Trophoblast cell (in vitro differentiated cells and primary cell): ENCODE measurements at places on chromosomes 5 and 9.

DNA sequence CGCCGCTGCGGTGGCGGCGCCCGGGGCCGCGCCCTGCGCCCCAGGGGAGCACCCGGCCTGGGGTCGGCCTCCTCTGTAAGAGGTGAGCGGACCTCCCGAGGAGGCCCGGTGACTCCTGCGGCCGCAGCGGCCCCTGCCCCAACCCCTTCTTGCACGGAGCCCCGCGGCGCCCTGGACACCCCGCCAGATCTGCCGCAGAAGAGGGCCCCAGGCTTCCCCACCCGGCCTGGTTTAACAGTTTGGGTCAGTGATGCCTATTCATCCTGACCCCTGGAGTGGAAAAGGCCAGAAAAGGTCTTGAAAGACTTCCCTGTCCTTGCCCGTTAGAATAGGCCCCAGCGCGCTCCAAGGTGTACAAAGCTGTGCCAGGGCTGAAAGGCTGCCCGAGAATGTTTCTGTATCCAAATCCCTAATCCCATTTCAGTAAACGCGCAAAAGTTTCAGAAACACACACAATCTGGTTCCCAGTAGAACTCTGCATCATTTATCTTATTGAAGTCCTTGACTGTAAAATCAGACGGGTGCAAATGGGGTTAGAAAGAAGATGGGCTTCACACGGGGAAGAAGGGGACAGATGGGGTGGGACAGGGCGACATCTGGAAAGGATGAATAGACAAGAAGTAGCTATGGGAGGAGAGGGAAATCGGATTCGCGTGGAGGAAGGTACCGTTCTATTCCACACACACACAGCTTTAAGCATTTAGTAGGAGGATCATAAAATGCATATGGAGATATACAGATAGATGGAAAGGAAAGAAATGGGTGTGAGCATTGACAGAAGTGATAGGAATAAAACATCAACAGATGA is 1.1 kb upstream of the SSBP2 start:
- no peaks in the 10 kb centered on the region for H3K27me3 ChIP-seq
- DNase-seq: no peak
- H3K4me1 ChIP-seq: peaks cover 8% of the 10 kb centered on the region

DNA sequence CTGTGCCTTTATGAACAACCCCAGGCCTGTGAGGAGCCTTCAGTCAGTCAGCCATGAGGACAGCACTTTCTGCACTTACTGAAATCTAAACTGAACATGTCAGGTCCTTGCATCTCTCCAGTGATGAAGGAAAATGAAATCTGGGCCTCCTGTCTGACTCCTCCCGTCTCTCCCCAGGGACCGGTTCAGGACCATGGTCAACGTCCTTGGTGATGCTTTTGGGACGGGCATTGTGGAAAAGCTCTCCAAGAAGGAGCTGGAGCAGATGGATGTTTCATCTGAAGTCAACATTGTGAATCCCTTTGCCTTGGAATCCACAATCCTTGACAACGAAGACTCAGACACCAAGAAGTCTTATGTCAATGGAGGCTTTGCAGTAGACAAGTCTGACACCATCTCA is 77.0 kb upstream of the PLPP6 start:
- no peak for DNase-seq
- no peaks in the 10 kb centered on the region for H3K27me3 ChIP-seq
- H3K4me3 ChIP-seq: no peak overlapping the region

- H3K4me3 ChIP-seq: no peak overlapping the region
- peak; percentile 23 for DNase-seq
- no peak overlapping the region for H3K27ac ChIP-seq
- H3K4me1 ChIP-seq: no peaks in the 10 kb centered on the region
- H3K27me3 ChIP-seq: no peaks in the 10 kb centered on the region
- H3K36me3 ChIP-seq: no peaks in the 10 kb centered on the region
These were observed 48.9 kb downstream of the CFAP90 start for GRCh38 chr5:7801891-7802614.

GRCh38 chr5:27318701-27319100 is 280.3 kb upstream of the CDH9 start:
- no peak overlapping the region for H3K4me3 ChIP-seq
- no peak for DNase-seq
- H3K27ac ChIP-seq: no peak overlapping the region
- H3K27me3 ChIP-seq: no peaks in the 10 kb centered on the region
- H3K36me3 ChIP-seq: no peaks in the 10 kb centered on the region

GRCh38 chr9:130078547-130078946 is 24.8 kb downstream of the GPR107 start:
- DNase-seq: no peak
- no peak overlapping the region for H3K4me3 ChIP-seq
- H3K27ac ChIP-seq: no peak overlapping the region
- H3K27me3 ChIP-seq: no peaks in the 10 kb centered on the region
- H3K4me1 ChIP-seq: peaks cover 6% of the 10 kb centered on the region

GRCh38 chr5:72814104-72814503 is 2.4 kb upstream of the TNPO1 start:
- H3K4me1 ChIP-seq: peaks cover 2% of the 10 kb centered on the region
- no peak for DNase-seq
- H3K36me3 ChIP-seq: no peaks in the 10 kb centered on the region
- no peak overlapping the region for H3K27ac ChIP-seq
- H3K27me3 ChIP-seq: no peaks in the 10 kb centered on the region

DNA sequence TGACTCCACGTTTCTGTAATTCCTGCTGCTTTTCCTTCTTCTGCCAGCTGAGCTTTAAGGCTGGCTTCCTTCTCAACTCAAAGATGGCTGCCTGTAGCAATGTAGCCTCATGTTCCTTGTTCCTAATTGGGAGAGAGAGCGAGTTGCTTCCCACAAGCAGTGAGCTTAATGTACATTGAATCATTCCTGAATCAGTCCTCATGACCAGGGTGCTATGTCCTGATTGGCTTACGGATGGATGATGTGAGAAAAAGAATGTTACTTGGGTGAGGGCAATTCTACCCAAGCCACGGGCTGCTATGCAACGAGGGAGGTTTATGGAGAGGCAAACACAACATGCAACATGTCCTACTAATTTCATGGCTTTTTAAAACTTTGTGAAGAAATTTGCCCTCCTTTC is 356.2 kb downstream of the RASEF start:
- no peak for DNase-seq
- no peaks in the 10 kb centered on the region for H3K4me1 ChIP-seq
- no peak overlapping the region for H3K4me3 ChIP-seq
- no peaks in the 10 kb centered on the region for H3K27me3 ChIP-seq

GRCh38 chr9:127223810-127224177 is 40.8 kb upstream of the GARNL3 start:
- no peak for DNase-seq
- H3K27ac ChIP-seq: no peak overlapping the region
- peaks cover 6% of the 10 kb centered on the region for H3K27me3 ChIP-seq
- H3K36me3 ChIP-seq: no peaks in the 10 kb centered on the region
- peaks cover 3% of the 10 kb centered on the region for H3K4me1 ChIP-seq

DNA sequence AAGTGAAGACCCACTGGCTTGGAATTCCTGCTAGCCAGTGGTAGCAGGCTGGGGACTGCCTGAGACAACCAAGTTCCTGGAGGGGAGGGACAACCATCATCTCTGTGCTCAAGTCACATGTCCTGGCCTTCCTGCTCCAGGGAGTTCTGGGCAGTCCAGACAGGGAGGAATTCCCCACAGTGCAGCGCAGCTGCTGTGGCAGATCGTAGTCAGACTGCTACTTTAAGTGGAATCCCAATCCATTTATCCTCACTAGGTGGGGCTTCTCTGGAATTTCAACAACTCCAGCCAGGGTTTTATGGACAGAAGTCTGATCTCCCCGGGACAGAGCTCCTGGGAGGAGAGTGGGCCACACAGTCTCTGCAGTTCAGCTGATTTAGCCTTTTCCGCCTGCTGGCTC is 20.9 kb upstream of the OR5C1 start:
- no peak for DNase-seq
- H3K4me1 ChIP-seq: no peaks in the 10 kb centered on the region
- H3K27me3 ChIP-seq: no peaks in the 10 kb centered on the region

GRCh38 chr5:141330299-141331080 is at the start of gene PCDHGA1:
Gene PCDHGA1, plus strand, starts transcription at chr5:141330514.
- DNase-seq: no peak
- H3K27ac ChIP-seq: no peak within 1 kb of the TSS
- H3K36me3 ChIP-seq: no peaks in the 10 kb centered on the region
- H3K4me3 ChIP-seq: no peak within 1 kb of the TSS

- H3K36me3 ChIP-seq: no peaks in the 10 kb centered on the region
- H3K27me3 ChIP-seq: no peaks in the 10 kb centered on the region
- no peak overlapping the region for H3K27ac ChIP-seq
- no peak overlapping the region for H3K4me3 ChIP-seq
These were observed 53.7 kb upstream of the BOD1 start for GRCh38 chr5:173670130-173670651.

GRCh38 chr5:68562308-68562707 is 346.8 kb downstream of the PIK3R1 start:
- H3K27ac ChIP-seq: peak overlapping the region; percentile 55
- H3K4me3 ChIP-seq: no peak overlapping the region

GRCh38 chr5:76986825-76987526 is 34.1 kb downstream of the CRHBP start:
- H3K27ac ChIP-seq: no peak overlapping the region
- H3K4me1 ChIP-seq: no peaks in the 10 kb centered on the region
- H3K36me3 ChIP-seq: no peaks in the 10 kb centered on the region
- no peaks in the 10 kb centered on the region for H3K27me3 ChIP-seq
